ENCODE measurements at places on chromosomes 7 and 10. TPM values are rescaled to one million over a fixed set of nuclear protein-coding genes. Genes with fewer than 3 reads are reported as not detected.

GRCh38 chr10:6669269-6669859, 89.3 kb upstream of the PRKCQ start:
- DNase-seq = no peak
- H3K27ac ChIP-seq = no peak overlapping the region
- H3K4me3 ChIP-seq = no peak overlapping the region

- H3K27ac ChIP-seq = no peak overlapping the region
- H3K36me3 ChIP-seq = no peaks in the 10 kb centered on the region
- no peaks in the 10 kb centered on the region for H3K27me3 ChIP-seq
- no peak overlapping the region for H3K4me3 ChIP-seq
Measured at GRCh38 chr7:116772926-116773749, 89.2 kb upstream of the CAPZA2 start.

GRCh38 chr7:68067845-68068244, 1071.2 kb downstream of the TYW1 start:
- no peak overlapping the region for H3K27ac ChIP-seq
- H3K4me1 ChIP-seq = no peaks in the 10 kb centered on the region
- no peak overlapping the region for H3K4me3 ChIP-seq
- H3K27me3 ChIP-seq = no peaks in the 10 kb centered on the region
- no peaks in the 10 kb centered on the region for H3K36me3 ChIP-seq

The WEE2 gene
- total RNA-seq = not detected

- no peak overlapping the region for H3K27ac ChIP-seq
- H3K4me1 ChIP-seq = no peaks in the 10 kb centered on the region
- no peak overlapping the region for H3K4me3 ChIP-seq
- DNase-seq = no peak
- no peaks in the 10 kb centered on the region for H3K36me3 ChIP-seq
Measured at GRCh38 chr7:38327637-38328036, 54.2 kb upstream of the TARP start.

DNA sequence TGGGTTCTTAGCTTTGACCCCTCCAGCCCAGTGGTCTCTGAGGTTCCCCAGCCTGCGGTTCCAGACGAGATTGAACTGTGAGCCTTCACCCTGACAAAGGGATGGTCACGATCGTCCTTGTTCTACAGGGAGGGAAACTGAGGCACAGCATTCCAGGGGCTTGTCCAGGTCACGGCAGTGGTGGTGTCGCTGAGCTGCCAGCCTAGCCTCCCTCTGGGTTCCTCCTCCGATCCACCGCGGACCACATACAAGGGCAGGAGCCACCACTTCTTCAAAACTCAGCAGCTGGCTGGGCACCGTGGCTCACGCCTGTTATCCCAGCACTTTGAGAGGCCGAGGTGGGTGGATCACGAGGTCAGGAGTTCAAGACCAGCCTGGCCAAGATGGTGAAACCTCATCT, 35.8 kb downstream of the ELFN1 start:
- H3K27me3 ChIP-seq = no peaks in the 10 kb centered on the region
- H3K36me3 ChIP-seq = no peaks in the 10 kb centered on the region
- H3K27ac ChIP-seq = no peak overlapping the region
- DNase-seq = peak; percentile 51
- H3K4me1 ChIP-seq = no peaks in the 10 kb centered on the region

The UBE2H gene
- 83.9 TPM for total RNA-seq

The CYP2C18 gene
- not detected for total RNA-seq

DNA sequence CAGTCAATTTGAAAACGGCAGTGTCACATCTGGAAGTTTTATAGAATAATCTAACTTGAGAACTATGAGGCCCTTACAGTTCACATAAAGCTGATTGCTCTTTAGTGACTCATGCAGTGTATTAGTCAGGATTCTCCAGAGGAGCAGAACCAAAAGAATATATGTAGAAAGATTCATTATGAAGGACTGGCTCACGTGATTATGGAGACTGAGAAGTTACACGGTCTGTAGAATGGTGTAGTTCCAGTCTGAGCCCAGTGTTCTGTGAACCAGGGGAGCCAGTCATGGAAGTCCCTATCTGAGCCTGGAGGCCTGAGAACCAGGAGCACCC, 21.5 kb downstream of the RBM33 start:
- no peaks in the 10 kb centered on the region for H3K4me1 ChIP-seq
- H3K36me3 ChIP-seq = no peaks in the 10 kb centered on the region
- H3K4me3 ChIP-seq = no peak overlapping the region
- no peak overlapping the region for H3K27ac ChIP-seq

DNA sequence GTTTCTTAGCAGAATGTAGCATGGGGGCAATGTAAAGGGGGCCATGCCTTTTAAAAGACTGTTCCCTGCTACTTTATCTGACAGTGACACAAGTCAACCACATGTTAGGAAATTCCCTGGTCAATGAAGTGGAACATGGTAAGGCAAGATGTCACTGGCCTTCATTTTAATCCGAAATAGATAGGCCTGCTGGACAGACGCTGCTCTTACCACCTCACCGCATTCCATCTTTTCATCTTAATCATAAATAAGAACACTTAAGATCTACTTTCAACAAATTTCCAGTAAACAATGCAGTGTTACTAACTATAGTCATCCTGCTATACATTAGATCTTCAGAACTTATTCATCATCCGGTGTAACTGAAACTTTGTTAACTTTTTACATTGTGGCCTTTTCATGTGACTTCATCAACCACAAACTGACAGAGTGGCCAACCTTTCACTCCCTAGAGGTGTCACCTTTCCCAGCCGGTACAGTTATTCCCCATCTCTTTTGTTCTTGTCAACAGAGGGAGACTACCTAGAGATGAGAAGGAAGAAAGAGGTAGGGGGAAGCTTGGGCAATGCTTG, 15.6 kb downstream of the ASB4 start:
- H3K27me3 ChIP-seq = no peaks in the 10 kb centered on the region
- H3K27ac ChIP-seq = no peak overlapping the region
- no peak for DNase-seq
- no peak overlapping the region for H3K4me3 ChIP-seq

The PNLIPRP3 gene
- not detected for total RNA-seq

DNA sequence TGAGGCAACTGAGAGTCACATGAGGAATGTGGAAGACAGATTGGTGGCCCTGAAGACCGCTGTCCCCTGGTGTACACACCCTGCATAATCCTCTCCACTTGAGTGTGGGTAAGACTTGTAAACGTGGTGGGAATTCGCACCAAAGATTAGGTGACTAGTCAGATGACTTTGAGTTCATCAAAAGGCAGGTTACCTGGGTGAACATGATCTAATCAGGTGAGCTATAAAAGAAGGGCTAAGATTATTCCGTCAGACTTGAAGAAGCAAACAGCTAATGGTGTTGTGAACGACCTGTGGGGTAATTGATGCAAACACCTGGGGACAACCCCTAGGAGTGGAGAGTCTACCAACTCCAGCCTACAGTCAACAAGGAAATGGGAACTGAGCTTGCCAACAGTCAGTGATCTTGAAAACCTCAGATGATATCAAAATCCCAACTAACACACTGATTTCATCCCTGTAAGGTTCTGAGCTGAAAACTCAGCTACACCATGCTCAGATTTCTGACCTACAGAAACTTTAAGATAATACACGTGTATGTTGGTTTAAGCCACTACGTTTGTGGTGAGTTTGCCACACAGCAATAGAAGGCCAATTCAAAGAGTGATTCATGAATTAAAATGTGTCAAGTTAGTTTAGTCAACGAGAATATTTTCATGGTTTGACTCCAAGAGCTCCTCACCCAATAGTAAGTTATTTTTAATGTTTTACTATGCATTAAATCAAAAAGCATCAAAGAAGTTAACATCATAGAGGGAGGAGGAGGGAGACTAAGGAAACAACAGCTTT, 16.7 kb downstream of the PRTFDC1 start:
- DNase-seq = no peak
- H3K4me1 ChIP-seq = no peaks in the 10 kb centered on the region
- H3K27ac ChIP-seq = no peak overlapping the region
- H3K36me3 ChIP-seq = no peaks in the 10 kb centered on the region
- H3K27me3 ChIP-seq = no peaks in the 10 kb centered on the region

Measured in ascending aorta (tissue), 2 donors.